ENCODE measurements at places on chromosomes 7 and 10. TPM values are rescaled to one million over a fixed set of nuclear protein-coding genes. Genes with fewer than 3 reads are reported as not detected.

The WEE2 gene
- 0.33 TPM for total RNA-seq

The SAP25 gene
- total RNA-seq: not detected

The CCDC136 gene
- total RNA-seq: 11.1 TPM

The TRIM73 gene
- 0.44 TPM for total RNA-seq

The CYP51A1 gene
- total RNA-seq: 232 TPM

The NMT2 gene
- 36.7 TPM for total RNA-seq

The BCAP29 gene
- 34.6 TPM for total RNA-seq

The UFSP1 gene
- 3.9 TPM for total RNA-seq

The CFAP46 gene
- 1.5 TPM for total RNA-seq

The GPR15LG gene
- not detected for total RNA-seq

The BICC1 gene
- 72.9 TPM for total RNA-seq

The NIPSNAP2 gene
- total RNA-seq: 40.0 TPM

The HMX3 gene
- total RNA-seq: not detected

The SFTPA2 gene
- not detected for total RNA-seq

The LGI1 gene
- 0.33 TPM for total RNA-seq

The AQP1 gene
- total RNA-seq: 1.5 TPM

The TMEM270 gene
- not detected for total RNA-seq

The ANKRD61 gene
- not detected for total RNA-seq

The LBX1 gene
- total RNA-seq: not detected

The SPDYE16 gene
- 0.33 TPM for total RNA-seq

The ASIC3 gene
- 0.17 TPM for total RNA-seq

The SCIN gene
- total RNA-seq: under 0.01 TPM

The DPCD gene
- 59.6 TPM for total RNA-seq

The ALOX5 gene
- total RNA-seq: not detected

The PHKG1 gene
- total RNA-seq: 0.99 TPM

The C10orf67 gene
- total RNA-seq: 0.44 TPM

The ZNF273 gene
- total RNA-seq: 4.2 TPM

The TMEM140 gene
- total RNA-seq: 14.1 TPM
